CD4-positive, alpha-beta T cell treated with Interleukin-12 subunit alpha and Interleukin-12 subunit beta, for 1 hour (primary cell): ENCODE measurements at places on chromosomes 3 and 15.

DNA sequence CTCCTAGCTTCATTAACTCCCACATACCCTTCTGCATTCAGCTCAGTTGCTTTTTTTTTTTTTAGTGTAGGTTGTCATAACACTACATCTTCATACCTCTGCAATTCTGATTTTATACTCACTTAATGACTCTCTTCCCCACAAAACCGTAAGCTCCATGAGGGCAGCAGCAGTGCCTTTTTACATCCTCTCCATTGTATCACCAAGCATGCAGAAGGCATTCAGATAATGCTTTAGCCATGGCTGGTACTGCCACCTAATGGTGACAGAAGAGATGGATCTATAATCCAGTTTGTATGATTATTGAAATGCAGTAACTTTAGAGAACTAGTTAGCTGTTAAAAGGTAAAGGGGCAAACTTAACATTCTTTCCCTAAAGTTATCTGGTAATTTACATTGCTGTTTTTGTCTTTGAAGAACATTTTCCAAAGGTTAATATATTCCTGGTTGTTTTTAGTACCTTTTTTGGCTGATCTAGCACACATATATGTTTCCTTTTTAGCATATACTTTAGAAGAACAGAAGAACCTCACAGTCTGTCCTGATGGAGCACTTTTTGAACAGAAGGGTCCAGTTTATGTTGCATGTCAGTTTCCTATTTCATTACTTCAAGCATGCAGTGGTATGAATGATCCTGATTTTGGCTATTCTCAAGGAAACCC, 36.8 kb downstream of the ATP1B3 start:
- DNase-seq = peak; percentile 76

DNA sequence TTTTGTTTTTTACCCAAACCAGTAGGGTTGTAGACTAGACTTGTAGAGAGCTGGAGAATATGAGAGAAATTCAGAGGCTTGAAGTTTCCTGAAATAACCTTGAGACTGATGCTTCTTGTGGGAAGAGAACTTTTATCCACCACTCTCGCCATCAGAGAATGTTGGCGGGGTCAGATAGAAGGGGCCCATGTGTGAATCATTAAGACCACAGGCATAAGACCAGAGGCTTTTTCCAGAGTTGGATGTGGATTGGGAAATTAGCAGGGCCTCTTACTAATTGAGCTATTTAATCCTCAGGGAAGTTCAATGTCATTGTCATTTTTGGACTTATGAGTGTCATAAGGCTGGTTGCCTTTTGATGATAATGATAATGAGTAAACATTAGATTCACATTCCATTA, 246.9 kb upstream of the THRB start:
- no peak for DNase-seq

GRCh38 chr15:75884041-75884440, 19.6 kb upstream of the FBXO22 start:
- no peak for DNase-seq

GRCh38 chr3:186003610-186004009, 65.8 kb upstream of the TRA2B start:
- DNase-seq = no peak
